ENCODE measurements at places on chromosomes 13 and 19.

DNA sequence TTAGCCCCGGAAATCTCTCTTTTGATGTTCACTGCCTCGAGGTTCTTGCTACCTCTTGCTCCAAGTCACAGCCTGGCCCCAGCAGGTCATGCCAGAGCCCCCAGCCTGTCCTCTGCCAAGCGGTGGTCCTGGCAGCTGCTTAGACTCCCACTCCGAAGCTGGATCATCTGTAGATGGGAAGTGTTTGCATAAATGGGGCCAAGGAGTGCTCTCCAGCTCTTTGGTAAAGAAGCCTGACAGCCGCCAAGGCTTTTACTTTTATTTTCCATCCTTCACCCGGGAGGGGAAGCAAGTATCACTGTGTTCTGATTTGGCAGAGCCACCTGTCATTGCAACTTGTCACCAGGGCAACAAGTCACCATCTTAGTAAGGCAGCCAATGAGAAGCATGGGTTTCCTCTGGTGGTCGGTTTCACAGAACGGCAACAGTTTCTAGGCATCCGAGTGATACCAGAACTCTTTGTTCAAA, 10.6 kb upstream of the RETN start:
- DNase-seq: peak; percentile 7

DNA sequence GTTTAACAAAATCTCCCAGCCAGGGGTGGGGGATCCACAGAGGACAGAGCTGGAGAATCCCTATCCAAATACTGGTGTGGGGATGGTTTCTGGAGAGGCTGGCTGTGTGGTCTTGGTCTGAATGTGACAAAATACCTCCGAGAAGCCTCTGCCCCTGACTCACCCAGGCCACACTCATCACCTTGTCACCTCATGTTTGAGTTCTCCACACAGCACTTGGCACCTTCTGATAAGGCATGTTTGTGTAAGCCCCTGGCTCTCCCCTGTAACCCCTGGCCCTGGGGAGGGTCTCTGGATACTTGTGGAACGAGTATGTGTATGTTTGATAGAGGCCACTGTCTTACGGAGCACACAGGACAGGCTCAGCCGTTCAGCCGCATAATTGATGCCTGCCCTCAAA, 14.7 kb downstream of the TECR start:
- no peak for DNase-seq

GRCh38 chr19:10237702-10238101, 6.6 kb upstream of the S1PR2 start:
- no peak for DNase-seq

DNA sequence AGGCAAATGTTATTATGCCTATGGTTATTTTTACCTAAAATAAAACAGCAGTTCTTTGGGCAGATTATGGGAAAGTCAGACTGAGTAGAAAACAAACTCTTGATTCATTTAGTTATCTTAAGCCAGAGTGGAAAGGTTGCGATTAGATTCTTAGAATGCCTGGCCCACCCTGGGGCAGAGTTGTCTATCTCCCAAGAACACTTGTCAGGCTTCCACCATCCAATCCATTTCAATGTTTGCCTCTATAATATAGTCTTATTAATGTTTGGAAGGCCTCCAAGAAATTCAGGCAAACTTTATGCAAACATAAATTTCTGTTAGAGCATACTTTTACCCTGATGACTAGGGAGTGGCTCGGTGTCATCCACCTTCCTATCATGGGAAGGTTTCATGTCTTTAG, 207.0 kb downstream of the SLITRK6 start:
- DNase-seq: no peak

- no peak for DNase-seq
Measured at GRCh38 chr19:27765912-27766725, 1446.8 kb downstream of the UQCRFS1 start.

DNA sequence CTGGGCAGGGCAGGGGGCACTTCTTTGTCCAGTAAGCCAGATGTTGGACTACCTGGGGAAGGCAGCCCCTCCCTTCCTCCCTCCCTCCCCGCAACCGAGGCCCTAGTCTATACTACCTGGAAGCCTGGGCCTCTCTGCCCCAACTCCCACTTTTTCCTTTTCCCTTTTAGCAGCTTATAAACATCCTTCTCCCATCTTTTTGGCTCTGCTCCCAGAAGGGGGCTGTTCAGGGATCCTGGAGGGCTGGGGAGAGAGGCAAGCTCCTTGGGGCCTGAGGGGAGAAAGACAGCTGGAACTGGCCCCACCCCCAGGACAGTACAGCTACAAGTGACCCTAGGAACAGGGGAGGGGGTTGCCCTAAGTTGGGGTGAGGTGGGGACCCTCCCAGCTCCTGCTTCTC, 44.9 kb downstream of the LYL1 start:
- DNase-seq: no peak

- no peak for DNase-seq
Measured at GRCh38 chr13:27634791-27635190, 13.1 kb downstream of the POLR1D start.

- no peak for DNase-seq
Measured at GRCh38 chr19:45637890-45638667, 1.1 kb downstream of the EML2 start.

- DNase-seq: no peak
Measured at GRCh38 chr19:4007836-4008539, 452 bp downstream of the PIAS4 start.

- no peak for DNase-seq
Measured at GRCh38 chr19:14112051-14112808, 5.3 kb downstream of the PRKACA start.

DNA sequence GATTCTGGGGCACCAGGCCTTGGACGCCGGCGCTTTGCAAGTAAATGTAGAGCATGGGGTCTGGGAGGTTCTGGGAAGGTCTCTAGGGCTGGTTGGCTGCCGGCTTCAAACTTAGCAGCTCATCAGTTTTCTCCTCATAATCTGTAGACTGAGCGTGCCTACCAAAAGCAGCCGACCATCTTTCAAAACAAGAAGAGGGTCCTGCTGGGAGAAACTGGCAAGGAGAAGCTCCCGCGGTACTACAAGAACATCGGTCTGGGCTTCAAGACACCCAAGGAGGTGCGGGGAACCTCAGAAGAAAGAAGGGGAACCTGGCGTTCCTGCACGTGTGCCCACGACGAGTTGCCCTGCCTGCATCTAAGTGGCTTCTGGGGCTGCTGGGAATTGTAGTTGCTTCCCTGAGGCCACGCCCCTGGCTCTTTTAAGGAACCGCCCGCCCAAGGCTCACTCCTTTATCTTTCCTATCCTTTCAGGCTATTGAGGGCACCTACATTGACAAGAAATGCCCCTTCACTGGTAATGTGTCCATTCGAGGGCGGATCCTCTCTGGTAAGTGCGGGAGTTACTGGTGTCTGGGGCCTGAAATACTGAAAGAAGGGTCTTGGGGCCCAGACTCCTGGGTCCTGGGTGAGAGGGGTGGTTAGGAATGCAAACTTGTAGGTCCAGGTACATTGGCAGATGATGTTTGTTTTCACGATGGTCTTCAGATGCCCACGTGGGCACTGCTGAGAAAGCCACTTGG, 984 bp downstream of the RPS11 start:
- DNase-seq: no peak

GRCh38 chr19:6126335-6126974, 9.0 kb upstream of the ACSBG2 start:
- no peak for DNase-seq

GRCh38 chr19:57829316-57829715, 783 bp upstream of the ZNF587B start:
- no peak for DNase-seq

DNA sequence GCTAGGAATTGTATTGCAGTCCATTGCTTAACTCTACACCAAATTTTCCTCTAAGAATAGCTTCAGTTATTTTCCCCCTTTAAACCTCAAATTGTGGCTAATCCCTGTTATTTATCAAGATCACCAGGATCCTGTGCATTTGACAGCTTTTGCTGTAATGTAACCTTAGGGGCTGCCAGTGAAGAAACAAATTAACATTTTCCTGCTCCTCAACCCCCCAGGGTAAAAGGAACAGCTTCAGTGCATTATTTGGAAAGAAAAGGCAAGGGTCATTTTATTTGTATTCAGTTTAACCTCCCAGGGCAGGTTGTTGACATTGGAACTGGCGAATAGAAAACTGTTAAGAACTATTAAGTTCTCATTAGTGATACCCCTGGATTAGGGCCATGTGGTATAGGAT, 57.0 kb downstream of the PCDH20 start:
- DNase-seq: no peak

- DNase-seq: no peak
Measured at GRCh38 chr13:105165449-105166125, 1369.9 kb downstream of the EFNB2 start.

GRCh38 chr13:35741657-35742056, 265.2 kb upstream of the MAB21L1 start:
- no peak for DNase-seq

- no peak for DNase-seq
Measured at GRCh38 chr13:41751734-41752445, 209.0 kb downstream of the VWA8 start.

- DNase-seq: no peak
Measured at GRCh38 chr19:18795540-18795939, 4.4 kb upstream of the COMP start.

DNA sequence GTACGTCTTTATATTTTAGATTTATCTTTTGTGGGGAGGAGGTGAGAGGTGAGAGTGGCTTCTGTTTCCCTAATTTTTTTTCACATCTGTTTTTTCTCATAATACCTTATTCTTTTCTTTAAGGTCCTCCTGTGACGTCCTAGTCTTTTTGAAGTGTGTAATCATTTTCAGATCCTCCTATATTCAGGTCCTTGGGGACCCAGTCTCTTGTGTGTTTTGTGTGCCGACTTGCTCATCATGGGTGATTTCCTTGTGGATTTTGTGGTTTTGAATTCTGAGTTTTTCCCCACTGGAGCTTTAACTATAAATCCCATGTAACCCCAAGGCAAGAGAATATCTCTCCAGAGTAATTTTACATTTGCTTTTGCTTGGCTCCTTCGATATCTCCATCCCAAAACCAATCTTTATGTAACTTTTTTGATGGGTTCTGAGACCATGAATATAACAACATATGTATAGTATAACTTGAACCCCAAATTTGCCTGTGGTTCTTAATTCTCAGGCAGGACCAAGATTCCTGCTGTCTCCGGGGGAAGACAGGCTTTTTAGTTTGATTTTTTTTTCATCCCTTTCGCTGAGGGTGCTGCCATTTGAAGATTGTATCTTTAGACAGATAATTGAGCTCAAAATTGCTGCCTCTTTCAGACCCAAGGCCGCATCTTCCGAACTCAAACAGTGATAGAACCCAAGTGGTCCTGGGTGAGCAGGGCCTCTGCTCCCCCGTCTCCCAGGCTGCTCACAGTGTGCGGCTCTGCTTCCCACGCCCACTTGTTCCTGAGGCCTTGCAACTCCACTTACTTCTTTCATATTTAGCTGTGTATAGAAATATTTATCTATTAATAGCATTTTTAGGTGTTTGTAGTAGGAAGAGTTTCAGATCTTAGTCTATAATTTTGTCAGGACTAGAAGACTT, 59.1 kb upstream of the GPR183 start:
- no peak for DNase-seq

GRCh38 chr19:7888145-7888825, at the start of gene LRRC8E:
TSS of gene LRRC8E (plus strand) at chr19:7888510. CDS start at chr19:7895604, 7,094 bp downstream.
- DNase-seq: no peak

DNA sequence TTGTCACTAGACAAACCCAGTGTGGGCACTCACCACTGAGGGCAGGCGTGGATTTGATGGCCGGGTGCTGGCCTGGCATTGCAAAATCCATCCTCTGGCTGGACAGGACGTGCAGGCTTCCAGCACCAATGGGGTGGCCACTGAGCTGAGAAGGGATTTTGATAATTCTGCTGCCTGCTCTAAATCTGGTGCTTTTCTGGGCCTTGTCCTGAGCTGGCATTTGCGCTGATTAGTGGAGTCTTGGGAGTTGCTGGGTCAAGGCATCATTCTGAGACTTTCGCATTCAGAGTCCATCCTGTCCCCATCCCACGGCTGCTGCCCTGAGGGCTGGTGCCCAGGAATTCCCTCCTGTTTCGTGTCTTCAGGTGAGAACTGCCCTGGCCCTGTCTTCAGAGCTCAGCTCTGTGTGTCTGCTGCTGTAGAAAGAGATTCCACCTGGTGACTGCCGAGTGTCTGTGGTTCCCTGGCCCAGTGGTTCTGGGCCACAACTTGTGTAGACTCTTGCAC, 65.9 kb upstream of the MCF2L start:
- no peak for DNase-seq

- no peak for DNase-seq
Measured at GRCh38 chr19:30428092-30428680, 56.0 kb downstream of the ZNF536 start.

- DNase-seq: no peak
Measured at GRCh38 chr13:54433493-54434206, 1405.0 kb downstream of the OLFM4 start.

GRCh38 chr19:55116232-55116858, 1.1 kb downstream of the PPP1R12C start:
- DNase-seq: peak; percentile 63

GRCh38 chr13:105410602-105411001, 1124.9 kb downstream of the EFNB2 start:
- no peak for DNase-seq

Data from occipital lobe (tissue), 3 donors.